ENCODE measurements at places on chromosomes 2 and 18.
A peak's percentile ranks its signal among the peaks of the same experiment; 100 is the strongest.

DNA sequence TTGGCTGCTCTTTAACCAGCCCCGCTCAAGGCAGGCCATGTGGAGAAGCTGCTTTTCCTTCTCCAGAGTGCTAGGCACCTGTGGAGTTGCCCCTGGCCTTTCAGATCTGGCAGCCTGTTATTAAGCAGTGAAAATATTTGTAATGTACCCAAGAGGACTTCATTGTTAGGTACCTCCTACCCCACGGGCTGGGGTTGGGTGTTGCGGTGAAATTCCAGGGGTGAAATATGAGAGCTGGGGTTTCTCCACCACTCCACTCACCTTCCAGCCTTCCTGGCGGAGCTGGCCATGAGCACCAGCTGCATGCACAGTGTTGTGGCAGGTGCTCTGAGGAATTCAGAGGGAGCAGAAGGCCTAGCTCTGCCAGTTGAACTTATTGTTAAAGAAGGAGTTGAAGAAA lies 39.1 kb downstream of the NTSR2 start:
- DNase-seq = peak; percentile 58

DNA sequence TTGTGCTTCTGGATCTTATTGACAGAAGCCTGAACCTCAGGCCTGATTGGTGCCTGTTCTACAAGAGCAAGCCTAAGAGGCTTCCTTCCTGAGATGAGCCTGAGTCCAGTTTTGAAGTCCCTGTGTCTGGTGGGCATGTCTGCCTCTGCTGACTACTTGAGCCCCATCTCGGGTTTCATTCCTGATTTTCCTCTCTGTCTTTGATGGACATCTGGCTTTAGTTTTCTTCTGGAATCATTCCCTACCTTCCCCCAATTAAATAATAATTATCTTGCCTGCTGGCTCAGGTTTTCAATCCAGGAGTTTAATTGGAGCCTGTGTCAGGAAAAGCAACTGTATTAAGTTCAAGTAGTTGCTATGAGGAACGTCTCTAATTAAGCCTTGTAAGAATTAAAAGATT lies 135.5 kb upstream of the MC4R start:
- peak; percentile 20 for DNase-seq

GRCh38 chr2:100105678-100106054 lies 36.7 kb downstream of the AFF3 start:
- no peak for DNase-seq

GRCh38 chr2:145524303-145524702 lies 1004.4 kb upstream of the ZEB2 start:
- no peak for DNase-seq

DNA sequence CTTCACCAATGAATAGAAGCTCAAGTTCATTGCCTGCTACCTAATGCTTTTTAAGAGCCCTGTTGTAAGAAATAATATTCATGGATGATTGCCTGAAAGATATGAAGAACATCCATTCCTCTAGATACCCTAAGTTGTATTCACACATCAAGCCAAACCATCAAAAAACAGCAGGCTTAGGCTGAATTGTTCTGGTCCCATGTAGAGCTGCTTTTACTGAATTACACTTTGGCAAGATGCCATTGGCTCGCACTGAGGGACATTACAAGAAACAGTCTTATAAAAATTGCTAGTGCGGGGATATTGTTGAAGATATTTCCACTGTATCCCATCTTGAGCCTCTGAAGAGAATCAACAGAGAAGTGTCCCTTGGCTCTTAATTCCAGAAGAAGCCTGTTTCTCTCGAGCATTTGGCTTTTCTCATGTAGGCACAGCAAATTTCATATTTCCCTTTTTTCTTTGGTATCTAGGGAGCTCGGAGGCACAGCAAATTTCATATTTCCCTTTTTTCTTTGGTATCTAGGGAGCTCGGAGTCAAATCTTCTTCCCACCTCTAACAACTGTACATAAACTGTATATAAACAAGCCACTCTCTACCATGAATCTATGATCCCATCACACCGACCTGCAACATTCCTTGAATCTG lies 107.5 kb downstream of the COLEC12 start:
- DNase-seq = no peak

DNA sequence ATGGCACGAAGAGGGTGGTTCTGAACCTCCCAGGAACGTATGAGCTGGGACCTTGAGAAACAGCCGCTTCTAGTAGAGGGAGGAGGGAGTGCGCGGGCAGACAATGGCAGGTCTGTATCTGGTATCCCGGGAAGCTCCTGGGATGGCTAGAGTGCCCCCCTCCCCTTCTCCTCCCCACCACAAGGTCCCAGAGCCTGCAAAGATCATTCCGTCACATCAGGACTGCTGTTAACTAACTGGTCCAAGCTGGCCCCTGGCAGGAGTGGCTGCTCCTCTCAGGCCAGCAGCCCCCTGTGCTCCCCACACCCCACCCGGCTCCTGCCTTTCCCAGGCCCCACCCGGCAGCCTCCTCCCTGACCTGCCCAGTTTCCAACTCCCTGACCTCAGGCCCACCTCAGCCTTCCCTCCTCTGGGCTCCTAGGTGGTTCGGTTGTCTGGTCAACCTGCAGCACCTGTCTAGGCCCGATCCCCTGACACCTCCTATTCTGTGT lies 75.0 kb downstream of the TPO start:
- no peak for DNase-seq

- DNase-seq = no peak
Observed at GRCh38 chr2:180010701-180011100, 3.6 kb upstream of the CWC22 start.

DNA sequence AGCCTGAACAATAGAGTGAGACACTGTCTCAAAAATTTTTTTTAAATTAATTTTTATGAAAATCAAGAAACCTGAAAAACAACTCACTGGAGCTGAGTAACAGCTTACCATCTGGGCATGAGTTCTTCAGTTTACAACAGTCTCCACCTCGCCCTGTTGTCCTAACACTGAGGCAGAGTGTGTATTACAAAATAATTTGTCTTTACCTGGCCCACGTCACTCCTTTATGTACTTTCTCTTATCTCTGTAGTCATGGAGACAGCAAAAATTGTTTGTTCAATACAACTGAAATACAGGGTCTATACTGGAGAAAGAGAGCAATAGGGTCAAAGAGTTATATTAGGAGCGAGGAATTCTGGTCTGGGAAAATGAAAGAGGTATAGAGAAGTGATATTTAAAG lies 48.1 kb downstream of the CYTIP start:
- DNase-seq = no peak

DNA sequence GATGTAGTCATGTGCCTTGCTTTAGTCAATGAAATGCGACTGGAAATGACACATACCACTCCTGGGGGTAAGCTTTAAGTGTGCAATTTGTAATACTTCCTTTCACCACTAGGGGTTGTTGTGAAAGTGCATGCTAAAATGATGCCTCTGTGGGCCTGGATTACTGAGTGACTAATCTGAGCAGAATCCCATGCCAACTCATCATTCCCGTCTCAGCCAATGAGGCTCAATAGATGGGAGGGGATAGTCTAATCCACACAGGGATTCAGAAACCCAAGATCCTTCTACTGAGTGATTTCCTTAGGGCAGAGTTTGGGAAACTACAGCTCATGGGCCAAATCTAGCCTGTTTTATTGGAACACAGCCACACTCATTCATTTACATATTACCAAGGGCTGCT lies 54.0 kb downstream of the HRH4 start:
- DNase-seq = no peak

DNA sequence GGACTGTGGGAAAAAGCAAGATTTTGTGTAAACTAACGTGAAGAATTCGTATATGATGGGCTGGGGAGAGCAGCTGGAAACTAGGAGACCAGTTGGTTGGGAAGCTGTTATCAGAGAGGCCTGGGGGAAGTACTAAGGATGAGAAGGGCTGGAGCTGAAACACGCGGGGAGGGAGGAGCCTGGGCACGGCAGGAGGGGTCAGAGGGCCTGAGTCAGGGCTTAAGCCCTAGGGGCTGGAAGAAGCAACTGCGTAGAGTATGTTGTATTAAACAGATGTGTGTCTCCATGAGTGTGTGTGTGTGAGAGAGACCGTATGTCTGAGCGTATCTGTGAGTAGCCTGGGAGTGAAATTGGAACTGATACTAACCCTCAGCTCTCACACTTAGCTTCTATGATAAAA lies 8.4 kb downstream of the POMC start:
- DNase-seq = no peak

DNA sequence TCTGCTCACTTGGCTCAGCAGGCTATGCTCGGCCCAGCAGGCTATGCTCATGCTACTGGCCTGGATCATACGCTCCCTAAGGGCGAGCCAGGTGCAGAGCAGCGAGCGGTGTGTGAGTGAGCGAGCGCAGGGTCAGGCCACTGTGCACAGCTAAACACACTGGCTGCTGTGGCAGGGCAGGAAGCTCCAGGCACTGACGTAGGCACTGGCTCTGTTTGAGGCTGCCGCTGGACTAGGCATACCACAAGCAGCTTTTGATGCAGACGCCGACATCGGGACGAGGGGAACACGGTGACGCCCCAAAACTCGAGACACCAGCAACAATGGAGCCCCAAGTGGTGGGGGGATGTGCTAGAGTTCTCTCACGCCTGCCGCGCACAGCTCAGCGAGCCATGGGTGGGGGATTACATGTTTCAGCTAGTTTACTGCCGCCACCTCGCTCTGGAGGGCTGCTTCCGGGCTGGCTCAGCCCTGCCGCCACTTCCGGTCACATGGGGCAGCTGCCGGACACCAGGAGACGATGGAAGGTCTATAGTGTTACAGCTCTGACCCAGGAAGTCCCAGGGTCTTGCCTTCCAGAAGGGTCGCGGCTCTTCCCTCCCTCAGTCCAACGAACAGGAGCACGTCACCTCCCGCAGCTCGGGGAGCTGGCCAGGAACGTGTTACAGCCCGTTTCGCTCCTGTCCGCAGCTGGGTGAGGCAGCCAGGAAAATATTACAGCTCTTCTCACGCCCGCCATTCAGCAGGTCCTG lies 1176.9 kb upstream of the LRRTM1 start:
- DNase-seq = no peak

DNA sequence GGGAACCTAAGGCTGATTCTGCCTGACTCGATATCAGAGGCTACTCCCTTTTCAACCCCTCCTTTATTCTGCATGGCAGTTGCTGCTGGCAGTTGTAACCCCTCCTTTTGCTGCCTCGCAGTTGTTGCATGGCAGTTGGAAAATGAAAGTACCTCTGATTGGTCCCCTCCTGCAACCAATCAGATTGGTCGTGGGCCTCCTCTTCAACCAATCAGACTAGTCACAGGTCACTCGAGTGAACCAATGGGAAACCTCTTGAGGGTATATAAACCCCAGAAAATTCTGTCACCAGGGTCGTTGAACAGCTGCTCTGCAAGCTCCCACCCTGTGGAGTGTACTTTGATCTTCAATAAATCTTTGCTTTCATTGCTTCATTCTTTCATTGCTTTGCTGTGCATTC lies 294.3 kb upstream of the SLC8A1 start:
- DNase-seq = no peak

DNA sequence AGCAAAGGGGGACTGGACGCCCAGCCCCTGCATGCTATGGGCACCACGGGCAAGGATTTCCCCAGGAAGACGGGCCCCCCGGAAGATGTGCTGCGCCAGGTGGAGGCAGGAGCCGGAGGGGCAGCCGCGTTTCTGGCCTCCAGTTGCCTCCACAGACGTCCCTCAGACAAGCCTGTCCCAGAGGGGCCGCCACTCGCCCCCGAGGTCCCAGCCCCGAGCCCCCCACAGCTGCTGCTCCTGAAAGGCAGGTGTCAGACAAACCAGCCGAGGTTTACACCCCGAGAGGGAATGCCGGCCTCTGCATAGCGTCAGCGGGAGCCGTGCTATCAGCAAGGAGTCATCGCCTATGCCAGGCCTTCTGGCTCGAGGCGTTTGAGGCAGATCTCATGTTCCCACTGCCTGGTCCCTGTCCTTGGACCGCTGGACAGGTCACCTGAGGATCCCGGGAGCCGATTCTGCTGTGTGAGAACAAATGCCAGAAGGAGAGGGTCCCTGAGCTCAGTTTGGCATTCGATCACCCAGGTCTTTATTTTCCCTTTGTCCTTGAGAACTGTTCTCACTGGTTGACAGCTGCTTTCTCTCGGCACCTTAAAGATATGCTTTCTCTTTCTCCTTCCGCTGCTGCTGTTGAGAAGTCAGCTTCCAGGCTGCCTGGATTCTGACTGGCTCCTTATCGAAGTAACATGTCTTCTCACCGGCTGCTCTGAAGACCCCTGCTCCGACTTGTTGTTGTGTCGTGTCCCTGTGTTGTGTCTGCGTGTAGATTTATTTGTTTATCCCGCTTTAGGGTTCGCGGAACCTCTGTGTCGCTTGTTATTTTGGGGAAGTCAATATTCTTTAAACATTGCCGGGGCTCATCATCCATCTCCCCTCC lies 20.6 kb downstream of the CROCC2 start:
- DNase-seq = no peak

- DNase-seq = no peak
Observed at GRCh38 chr2:27431395-27431794, 3.0 kb downstream of the NRBP1 start.

DNA sequence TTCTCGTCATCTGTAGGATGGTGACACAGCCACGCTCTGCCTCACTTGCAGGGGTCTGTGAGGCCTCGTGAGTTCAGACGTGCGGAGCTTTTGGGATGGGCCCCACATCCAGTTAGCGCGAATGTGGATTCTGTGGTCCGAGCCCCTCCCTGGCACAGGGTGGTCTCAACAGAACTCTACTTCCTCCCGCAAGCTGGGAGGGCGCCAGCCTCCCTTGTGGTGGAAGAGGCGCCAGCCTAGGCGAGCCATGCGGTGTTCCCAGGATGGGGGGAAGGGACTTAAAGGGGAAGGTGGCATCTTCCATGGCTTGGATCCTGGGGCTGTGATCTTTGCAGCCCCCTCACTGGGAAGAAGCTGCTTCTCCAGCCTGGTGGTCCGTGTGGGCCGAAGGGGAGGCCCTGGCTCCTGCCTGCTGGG lies 1.4 kb downstream of the SNORC start:
- no peak for DNase-seq

GRCh38 chr18:47745227-47745626 lies 185.2 kb downstream of the SMAD2 start:
- no peak for DNase-seq

GRCh38 chr2:85986121-85986520 lies 97.3 kb upstream of the ST3GAL5 start:
- no peak for DNase-seq

GRCh38 chr2:176582990-176583481 lies 313.8 kb downstream of the MTX2 start:
- DNase-seq = no peak

DNA sequence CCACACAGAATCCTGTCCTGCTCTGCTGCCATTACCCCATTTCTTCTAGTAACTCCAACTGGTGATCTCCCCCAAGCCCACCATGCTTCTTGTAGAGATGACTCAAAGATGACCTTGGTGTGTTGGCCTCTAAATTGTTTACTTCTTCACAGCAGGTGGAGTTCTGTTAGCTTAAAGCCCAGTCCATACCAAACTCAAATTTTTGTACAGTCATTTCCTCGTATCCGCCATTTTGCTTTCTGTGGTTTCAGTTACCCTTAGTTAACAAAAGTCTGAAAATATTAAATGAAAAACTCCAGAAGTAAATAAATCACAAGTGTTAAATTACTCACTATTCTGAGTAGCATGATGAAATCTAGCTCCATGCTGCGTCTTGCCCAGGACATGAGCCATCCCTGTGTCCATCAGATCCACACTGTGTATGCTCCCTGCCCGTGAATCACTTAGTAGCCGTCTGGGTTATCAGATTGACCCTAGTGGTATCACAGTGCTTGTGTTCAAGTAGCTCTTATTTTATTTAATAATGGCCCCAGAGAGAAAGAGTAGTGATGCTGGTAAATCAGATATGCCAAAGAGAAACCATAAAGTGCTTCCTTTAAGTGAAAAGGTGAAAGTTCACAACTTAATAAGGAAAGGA lies 133.3 kb upstream of the NOL4 start:
- DNase-seq = no peak
